Hair follicle dermal papilla cell (primary cell): ENCODE measurements at places on chromosomes 16 and 17. TPM values are rescaled to one million over a fixed set of nuclear protein-coding genes. Genes with fewer than 3 reads are reported as not detected.

The RRAD gene
- 10.9 and 23.2 TPM in 2 replicates for total RNA-seq

The CLDN6 gene
- total RNA-seq: 0.12 and 0.16 TPM in 2 replicates

The TSPAN10 gene
- 1.9 TPM in 2 replicates for total RNA-seq

The LPO gene
- total RNA-seq: not detected in 2 replicates

The CEP295NL gene
- 6.2 and 6.6 TPM in 2 replicates for total RNA-seq

The HP gene
- total RNA-seq: not detected in 2 replicates

The TPPP3 gene
- total RNA-seq: 0.65 and 0.97 TPM in 2 replicates

The RAB40B gene
- total RNA-seq: 8.4 and 11.9 TPM in 2 replicates

The SLC35G6 gene
- not detected in 2 replicates for total RNA-seq

The FBXW10B gene
- 1.6 and 6.7 TPM in 2 replicates for total RNA-seq

The KRTAP3-1 gene
- total RNA-seq: not detected in 2 replicates

The PDE6G gene
- total RNA-seq: not detected in 2 replicates

The GPR139 gene
- not detected in 2 replicates for total RNA-seq

The PLCD3 gene
- total RNA-seq: 29.4 and 97.3 TPM in 2 replicates

The SNN gene
- total RNA-seq: 10.1 and 12.6 TPM in 2 replicates

The TMC7 gene
- total RNA-seq: 0.81 and 0.97 TPM in 2 replicates

The CPHXL2 gene
- not detected in 2 replicates for total RNA-seq

The ZNF830 gene
- total RNA-seq: 8.1 and 9.1 TPM in 2 replicates
